ENCODE measurements at places on chromosomes 7 and 10.

- no peak for DNase-seq
These were observed 18.8 kb downstream of the AKR1B1 start for GRCh38 chr7:134440067-134440466.

DNA sequence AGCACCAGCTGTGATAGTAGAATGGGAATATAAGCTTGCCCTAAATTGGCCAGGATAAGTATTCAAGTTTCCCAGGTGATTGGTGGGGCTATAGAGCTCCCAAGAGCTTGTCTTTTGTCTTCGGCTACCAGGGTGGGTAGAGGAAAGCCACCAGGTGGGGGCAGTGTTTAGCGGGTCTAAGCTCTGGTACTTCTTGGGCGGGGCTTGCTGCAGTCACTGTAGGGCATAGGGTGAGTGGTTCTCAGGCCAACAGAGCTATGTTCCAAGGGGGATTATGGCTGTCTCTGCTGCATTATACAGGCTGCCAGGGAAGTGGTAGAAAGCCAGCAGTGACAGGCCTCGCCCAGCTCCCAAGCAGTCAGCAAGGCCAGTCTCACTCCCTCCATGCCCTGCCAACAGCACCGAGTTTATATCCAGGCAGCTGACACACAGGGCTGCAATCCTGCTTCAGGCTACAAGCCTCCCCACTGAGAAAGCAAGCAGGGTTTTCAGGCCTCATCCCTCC is 110.7 kb downstream of the ZNF467 start:
- peak; percentile 85 for DNase-seq

- no peak for DNase-seq
These were observed 327.1 kb downstream of the GFRA1 start for GRCh38 chr10:115945701-115946445.

DNA sequence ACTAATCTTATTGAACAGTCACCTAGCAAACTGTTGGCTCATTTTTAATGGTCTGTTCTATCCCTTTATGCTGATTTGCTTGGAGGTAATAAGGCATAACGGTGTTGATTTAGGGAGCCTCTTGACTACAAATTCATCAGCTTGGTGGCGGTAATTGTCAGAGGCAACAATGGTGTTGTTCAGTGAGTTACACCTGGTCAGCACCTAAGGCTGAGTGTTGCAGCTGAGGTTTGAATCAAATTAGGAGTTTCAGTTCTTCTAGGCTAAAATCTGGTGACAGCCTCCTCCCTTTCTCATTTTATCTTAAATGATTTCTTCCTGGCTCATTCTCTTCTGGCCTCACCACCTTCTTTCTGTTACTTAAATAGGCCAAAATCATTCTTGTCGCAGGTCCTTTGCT is 42.3 kb upstream of the SP8 start:
- DNase-seq: no peak

DNA sequence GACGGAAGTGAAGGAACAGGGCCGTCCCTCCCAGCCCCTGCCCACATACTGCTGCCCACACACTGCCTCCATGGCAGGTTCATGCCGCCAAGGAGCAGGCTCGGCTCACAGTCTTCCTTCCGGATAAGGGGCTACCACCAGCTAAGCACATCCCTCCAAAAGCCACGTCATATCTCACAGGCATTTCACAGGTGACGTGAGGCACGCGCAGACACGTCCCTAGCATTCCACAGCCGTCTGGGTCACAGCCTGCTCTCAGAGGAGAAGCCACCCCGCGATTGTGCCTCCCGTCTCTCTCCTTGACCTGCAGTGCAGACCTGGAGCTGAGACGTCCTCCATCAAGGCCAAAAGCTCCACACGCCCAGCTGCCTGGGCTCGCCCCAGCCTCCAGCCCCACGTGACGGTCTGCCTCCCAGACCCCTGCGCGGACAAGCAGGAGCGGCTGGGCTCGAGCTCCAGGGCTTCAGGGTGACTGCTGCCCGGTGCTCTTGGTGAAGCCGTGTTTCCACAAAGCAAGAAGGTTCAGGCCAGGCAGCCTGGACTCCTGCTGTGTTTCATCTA is 114.0 kb downstream of the MAD1L1 start:
- DNase-seq: no peak

GRCh38 chr10:106515206-106515790 is 649.2 kb downstream of the SORCS1 start:
- DNase-seq: no peak

Measured in activated CD4-positive, alpha-beta T cell treated with anti-CD3 and anti-CD28 coated beads for 48 hours (primary cell).